ENCODE measurements at places on chromosomes 12 and 14. TPM values are rescaled to one million over a fixed set of nuclear protein-coding genes. Genes with fewer than 3 reads are reported as not detected.

DNA sequence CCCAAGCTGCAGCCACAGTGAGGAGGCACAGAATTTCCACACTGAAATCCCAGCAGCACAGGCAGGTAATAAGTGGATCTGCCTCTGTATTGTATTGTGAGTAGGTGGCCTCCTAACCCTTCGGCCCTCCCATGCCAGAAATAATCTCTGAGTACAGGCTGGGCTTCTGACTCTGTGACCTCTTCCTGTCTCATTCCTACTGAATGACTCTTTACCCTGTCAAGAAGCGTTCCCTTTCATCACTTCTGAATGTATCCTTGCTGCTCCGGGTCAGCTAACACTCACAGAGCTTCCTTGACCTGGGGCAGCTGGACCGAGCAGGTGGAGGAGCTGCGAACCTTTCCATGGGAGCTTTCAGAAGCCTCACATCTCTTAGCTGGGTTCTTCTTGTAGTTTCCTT lies 119.6 kb downstream of the SLC8A3 start:
- no peaks in the 10 kb centered on the region for H3K27me3 ChIP-seq
- no peak for DNase-seq
- H3K27ac ChIP-seq: no peak overlapping the region
- H3K36me3 ChIP-seq: no peaks in the 10 kb centered on the region
- no peaks in the 10 kb centered on the region for H3K4me1 ChIP-seq

GRCh38 chr12:59834659-59835474 lies 239.0 kb downstream of the SLC16A7 start:
- no peaks in the 10 kb centered on the region for H3K36me3 ChIP-seq
- no peaks in the 10 kb centered on the region for H3K27me3 ChIP-seq
- H3K27ac ChIP-seq: no peak overlapping the region
- DNase-seq: no peak
- no peak overlapping the region for H3K4me3 ChIP-seq

CBLN3 gene
- 3.9 TPM for polyA plus RNA-seq

ESRRB gene
- polyA plus RNA-seq: not detected

Data from adrenal gland (tissue), 19 donors.